ENCODE measurements at places on chromosomes 7 and 10.

- DNase-seq = no peak
These were observed 19.9 kb upstream of the PCGF5 start for GRCh38 chr10:91200314-91201212.

DNA sequence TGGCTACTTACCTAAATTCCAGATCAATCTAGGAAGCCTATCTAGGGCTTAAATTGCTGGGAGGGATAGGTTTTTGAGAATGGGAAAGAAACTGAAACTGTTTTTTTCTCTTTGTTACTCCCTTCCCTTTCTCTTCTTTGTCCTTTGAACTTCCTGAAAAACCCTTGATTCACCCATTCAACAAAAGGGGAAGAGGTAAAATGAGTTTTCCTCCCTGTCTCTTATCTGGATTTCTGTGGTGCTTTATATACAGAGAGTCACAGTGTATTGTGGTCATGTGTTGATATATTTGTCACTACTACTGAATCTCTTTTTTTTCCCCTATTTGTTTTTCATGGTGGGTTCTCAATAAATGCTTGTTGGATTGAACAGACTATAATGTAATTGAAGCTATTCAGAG is 19.8 kb upstream of the NUP205 start:
- no peak for DNase-seq

DNA sequence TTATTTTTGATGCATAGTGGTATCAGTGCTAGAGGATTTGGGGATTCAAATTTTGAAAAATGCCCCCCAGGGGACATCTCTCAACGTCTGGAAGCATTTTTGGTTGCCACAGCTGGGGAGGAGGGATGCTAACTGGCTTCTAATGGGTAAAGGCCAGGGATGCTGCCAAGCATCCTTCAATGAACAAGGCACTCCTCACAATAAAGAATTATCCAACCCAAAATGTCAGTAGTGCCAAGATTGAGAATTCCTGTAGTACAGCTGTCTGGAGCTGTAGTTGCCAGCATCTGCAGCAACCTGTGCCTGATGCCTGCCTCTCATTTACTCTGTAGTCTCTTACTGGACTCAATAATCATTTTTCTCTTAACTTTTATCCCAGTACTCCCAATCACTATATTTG is 53.5 kb downstream of the SEPTIN7 start:
- DNase-seq = no peak

DNA sequence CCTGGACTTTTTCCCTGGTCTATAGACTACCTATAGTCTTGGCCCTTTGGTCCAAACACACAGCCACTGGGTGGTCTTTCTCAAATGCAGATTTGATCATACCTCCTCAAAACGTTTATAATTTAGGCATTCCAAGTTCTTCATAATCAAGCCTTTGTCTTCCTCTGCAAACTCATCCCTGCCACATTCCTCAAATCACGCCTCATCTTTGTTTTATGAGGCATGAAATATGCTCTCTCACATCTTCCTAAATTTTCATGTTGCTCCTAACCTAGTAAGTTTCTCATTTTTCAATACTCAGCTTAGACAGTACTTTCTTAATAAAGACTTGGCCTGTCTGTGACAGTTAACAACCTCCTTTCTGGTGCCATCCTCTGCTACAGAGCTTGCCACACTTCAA is 10.9 kb upstream of the HERC4 start:
- no peak for DNase-seq

DNA sequence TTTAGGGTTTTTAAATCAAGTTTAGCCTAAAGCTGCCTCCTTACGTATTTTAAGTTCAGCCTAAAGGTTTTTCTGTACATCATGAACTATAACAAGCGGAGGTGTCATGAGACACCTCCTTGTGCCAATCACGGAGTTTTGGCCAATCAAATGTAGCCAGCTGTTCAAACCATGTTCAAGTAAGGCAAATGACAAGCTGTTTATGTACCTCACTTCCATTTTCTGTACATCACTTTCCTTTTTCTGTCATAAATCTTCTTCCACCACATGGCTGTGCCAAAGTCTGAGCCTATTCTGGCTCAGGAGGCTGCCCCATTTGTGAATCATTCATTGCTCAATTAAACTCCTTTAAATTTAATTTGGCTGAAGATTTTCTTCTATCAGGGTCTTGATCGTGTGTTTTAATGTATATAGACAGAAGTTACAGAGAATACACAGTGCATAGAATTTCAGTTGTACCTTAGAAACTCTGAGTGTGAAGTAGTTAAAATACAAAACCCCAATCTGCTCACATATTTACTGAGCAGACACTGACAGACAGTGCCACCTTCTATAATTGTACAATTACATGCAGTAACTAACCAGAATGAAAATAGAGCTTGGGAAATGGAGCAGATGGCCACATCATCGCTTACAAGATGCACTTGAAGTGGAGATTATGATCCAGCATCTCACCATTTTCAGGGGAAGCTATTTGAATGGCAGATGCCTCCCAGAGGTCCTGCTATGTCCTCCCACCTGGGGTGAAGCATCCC is 76.9 kb upstream of the LANCL2 start:
- no peak for DNase-seq

- DNase-seq = no peak
These were observed 120.9 kb downstream of the ICA1 start for GRCh38 chr7:8141070-8141469.

- no peak for DNase-seq
These were observed 130.2 kb downstream of the OAT start for GRCh38 chr10:124288486-124288885.

- DNase-seq = no peak
These were observed 97.1 kb downstream of the TFEC start for GRCh38 chr7:115933471-115933870.

DNA sequence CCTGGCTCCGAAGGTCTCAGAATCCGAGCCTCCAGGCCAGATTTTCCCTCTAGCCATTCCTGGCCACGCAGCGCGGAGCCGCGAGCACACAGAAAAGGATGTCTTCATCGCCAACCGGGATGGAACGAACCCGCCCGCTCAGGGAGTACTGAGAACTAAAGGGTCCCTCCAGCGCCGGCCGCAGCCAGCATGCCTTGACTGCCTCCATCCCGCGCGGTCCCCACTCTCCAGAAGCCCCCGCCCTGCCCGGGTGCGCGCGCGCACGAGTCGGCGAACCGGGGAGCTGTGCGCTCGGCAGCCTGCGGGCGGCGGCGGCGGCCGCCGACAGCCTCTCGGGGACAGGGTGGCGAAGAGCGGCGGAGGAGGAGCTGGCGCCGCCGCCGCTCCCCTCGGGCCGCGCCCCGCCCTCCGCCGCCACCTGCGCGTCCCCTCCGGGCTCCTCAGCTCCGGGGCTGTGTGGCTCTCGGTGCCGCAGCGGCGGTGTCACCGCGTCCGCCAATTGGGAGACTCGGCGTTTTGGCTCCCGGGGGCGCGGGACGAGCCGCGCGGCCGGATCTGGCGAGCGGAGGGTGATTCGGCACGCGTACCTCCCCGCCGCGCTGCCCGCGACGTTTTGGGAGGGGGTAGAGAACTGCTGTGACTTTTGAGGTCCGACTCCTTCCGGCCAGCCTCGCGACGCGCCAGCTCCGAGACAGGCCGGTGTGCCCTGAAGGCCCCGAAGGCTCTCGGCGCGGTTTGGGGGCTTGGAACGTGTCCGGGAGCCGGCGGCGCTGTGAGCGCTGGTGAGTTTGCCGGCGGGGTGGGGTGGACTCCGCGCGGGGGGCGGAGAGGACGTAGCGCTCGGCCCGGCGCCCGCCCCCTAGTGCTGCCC is 453 bp upstream of the GALNT17 start:
- DNase-seq = no peak

- no peak for DNase-seq
These were observed 39.7 kb downstream of the RASGEF1A start for GRCh38 chr10:43226851-43227845.

DNA sequence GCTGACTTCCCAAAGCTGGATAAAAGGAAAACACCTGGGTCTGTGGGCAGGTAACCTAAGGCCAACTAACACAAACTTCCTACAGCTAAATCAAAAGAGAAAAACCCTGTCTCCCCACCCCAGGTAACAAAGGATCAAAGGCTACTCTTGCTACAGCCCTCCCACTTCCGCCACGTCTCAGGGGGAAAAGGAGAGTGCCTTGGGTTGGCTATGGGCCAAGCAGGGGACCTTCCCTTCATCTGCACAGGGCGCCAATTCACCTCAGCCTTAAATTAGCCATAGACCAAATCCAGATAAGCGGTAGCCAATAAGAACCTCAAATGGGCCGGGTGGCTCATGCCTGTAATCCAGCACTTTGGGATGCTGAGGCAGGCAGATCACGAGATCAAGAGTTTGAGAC is 69.1 kb upstream of the LANCL2 start:
- DNase-seq = no peak

DNA sequence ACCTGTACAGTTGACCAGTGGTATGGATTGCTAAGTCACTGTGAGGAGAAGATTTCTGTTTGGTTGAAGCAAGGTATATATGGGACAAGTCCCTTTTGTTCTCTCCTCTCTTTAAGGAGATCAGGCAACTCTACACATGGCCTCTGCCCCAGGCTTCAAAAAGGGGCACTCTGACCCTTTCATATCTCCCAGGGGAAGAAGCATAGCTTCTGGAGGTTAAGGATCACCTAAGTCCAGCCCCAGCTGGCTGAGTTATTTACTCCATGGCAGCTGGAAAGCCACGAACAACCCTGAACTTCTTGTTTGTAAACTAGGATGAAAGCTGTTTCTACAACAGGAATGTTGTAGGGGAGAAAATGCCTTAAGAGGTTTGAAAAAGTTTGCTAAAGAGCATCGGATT is 129.2 kb upstream of the FEZF1 start:
- DNase-seq = no peak

DNA sequence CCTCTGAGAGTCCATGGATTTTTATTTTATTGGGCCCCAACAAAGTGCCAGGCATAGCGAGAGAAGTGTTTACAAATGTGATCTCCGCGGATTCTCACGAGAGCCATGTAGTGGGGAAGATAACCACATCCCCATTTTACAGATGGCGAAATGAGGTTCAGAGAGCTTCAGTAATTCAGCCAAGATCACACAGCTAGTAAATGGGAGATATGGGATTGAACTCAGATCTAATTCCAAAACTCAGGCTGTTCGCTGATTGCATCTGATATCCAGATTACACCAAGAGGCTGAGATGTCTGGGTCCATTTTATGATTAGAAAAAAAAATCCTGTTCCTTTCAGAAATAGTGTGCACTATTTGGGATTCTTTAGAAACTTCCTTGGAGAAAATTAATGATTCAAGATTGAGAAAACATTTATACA is 1.3 kb downstream of the FAS start:
- DNase-seq = no peak

DNA sequence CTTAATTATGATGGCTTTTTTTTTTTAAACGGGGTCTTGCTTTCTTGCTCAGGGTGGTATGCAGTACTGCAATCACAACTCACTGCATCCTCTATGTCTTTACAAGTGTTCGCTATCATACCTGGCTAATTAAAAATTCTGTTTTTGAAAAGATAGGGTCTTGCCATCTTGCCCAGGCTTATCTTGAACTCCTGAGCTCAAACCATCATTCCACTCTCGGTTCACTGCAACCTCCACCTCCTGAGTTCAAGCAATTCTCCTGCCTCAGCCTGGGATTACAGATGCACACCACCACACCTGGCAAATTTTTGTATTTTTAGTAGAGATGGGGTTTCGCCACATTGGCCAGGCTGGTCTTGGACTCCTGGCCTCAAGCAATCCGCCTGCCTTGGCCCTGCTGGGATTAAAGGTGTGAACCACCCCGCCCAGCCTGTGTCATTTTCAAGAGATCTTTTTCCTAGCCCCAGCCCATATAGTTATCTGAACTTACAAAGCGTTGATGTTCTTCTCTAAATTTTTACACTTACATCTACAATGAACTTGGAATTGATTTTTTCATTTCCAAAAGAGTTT is 6.0 kb downstream of the HNRNPF start:
- DNase-seq = no peak

DNA sequence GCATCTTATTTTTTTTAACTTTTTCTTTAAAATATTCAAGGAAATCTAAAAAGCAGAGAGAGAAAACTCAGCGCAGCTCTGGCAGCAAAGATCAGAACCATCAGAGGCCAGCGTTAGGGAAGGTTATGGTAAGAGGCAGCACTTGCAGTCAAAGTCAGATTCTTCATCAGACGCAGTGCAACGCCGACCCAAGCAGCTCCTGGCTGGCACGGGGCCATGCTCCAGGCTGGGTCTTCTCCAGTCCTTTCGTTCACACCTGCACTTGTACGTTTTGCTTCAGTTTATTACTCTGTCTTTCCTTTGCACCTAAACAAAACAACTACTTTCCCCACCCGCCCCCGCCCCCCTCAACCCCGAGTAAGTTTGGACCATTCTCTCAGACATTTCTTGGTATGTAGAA is 43.1 kb upstream of the SEC61G start:
- no peak for DNase-seq

DNA sequence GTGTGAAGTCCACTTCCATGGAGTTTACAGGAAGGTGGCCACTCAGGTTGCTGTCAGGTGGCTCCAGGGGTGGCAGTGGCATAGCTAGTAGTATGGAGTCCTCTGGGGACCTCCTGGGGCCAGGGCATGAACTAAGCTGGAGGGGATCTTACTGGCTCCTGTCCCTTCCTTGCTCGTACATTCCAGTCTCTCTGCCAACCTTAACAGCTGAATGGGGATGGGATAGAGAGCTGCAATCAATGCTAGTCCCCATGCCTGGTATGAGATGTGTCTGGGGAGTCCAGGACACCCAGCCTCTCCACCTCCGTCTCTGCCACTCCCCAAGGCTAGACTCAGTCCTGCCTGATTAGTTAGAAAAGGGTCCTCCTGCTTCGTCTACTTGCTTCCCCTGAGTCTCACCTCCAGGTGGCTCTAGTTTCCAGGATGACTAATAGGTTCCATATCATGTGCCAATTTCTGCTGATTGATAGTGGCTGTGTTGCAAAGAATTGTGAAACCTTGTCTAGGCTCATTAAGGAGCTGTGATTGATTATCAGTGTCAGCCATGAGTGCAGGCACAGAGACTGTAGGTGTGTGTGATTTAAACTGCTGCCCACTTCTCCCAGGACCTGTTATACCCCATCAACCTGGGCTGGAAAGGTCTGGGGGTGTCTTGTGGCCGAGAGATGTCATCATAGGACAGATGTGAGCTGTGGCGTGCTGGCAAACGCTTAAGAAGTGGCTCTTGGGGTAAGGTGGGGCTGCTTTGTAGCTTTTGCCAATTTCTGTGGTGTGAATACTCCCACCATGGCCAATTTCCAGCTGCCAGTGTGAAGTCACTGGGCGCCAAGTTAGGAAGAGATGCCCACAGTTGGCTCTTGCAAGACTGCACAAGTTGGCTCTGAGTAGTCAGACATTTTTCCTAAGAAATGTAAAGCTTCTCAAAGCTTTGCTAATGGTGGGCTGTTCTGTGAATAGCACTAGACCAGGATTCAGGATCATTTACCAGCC is 59.8 kb downstream of the COL13A1 start:
- no peak for DNase-seq

DNA sequence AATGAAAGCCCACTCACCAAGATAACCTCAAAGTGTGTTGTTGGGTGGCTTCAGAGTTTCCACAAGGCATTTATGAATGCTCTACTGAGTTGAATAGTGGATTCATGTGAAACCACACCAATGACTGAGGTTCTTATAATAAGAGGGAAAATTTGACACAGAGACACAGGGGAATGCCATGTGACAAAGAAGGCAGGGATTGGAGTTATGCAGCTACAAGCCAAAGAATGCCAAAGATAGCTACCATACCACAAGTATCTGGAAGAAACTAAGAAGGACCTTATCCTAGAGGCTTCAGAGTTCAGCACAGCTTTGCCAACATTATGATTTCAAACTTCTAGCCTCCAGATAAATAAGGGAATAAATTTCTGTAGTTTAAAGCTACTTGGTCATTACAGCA is 68.0 kb upstream of the PCDH15 start:
- no peak for DNase-seq

GRCh38 chr7:38806912-38807311 is 102.1 kb downstream of the VPS41 start:
- no peak for DNase-seq

All from stimulated activated CD4-positive, alpha-beta T cell treated with anti-CD3 and anti-CD28 coated beads, Interleukin-1b, Interleukin-23, amount 100 ng/mL, for 1 hour (primary cell).